ENCODE measurements at places on chromosomes 12 and 14. TPM values are rescaled to one million over a fixed set of nuclear protein-coding genes. Genes with fewer than 3 reads are reported as not detected.

GRCh38 chr14:22646570-22647254, 2.6 kb upstream of the OR6J1 start:
- ATAC-seq, result no peak

DNA sequence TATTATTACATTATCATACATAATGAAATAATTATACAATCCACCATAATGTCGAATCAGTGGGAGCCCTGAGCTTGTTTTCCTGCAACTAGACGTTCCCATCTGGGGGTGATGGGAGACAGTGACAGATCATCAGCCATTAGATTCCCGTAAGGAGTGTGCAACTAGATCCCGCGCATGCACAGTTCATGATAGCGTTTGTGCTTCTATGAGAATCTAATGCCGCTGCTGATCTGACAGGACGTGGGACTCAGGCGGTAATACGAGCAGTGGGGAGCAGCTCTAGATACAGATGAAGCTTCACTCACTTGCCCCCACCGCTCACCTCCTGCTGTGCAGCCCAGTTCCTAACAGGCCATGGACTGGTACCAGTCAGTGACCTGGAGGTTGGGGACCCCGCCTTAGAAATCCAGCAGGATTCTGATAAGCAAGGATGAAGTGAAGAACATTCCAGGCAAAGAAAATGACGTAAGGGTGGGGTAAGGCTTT, 204.6 kb downstream of the ETV6 start:
- ATAC-seq, result no peak

Gene ESRRB
- 0.11 TPM for total RNA-seq

- no peak for ATAC-seq
Measured at GRCh38 chr12:93341409-93342049, 36.2 kb upstream of the NUDT4 start.

- peak; percentile 79 for ATAC-seq
Measured at GRCh38 chr12:62848418-62848817, 86.5 kb downstream of the PPM1H start.

- ATAC-seq, result peak; percentile 57
Measured at GRCh38 chr14:34874386-34875030, 652 bp downstream of the BAZ1A start.

DNA sequence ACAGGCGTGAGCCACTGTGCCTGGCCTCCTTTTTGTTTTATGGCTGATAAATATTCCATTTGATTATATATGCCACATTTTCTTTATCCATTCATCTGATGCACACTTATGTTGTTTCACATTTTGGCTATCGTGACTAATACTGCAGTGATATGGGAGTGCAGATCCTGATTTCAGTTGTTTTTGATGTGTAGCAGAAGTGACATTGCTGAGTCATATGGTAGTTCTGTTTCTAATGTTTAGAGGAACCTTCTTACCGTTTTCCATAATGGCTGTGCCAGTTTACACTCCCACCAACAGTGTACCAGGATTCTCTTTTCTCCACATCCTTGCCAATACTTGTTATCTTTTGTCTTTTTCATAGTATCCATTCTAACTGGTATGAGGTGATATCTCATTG, 235.9 kb downstream of the ERC1 start:
- ATAC-seq, result no peak

All from motor neuron (in vitro differentiated cells).